IMR-90 (cell line): ENCODE measurements at places on chromosomes 12 and 14. TPM values are rescaled to one million over a fixed set of nuclear protein-coding genes. Genes with fewer than 3 reads are reported as not detected.

DNA sequence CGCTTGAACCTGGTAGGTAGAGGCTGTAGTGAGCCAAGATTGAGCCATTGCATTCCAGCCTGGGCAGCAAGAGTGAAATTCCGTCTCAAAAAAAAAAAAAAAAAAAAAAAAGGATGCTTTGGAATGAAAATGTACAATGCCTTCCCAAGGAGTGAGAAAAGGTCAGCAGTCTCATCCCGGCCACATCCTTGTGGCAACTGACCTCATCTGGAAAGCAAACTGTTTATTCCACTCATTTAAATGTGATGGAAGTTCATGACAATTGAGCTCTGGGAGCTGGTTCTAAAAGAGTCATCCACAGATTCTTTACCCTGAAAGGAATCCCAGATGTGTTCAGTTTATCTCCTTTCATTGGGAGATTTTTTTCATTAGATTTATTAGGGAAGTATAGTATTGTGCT lies 19.4 kb upstream of the LIMA1 start:
- DNase-seq, result peak; percentile 85

CNTN1 gene
- 0.10 and 0.14 TPM in 2 replicates for polyA plus RNA-seq

CHGA gene
- polyA plus RNA-seq, result not detected in 2 replicates

DNA sequence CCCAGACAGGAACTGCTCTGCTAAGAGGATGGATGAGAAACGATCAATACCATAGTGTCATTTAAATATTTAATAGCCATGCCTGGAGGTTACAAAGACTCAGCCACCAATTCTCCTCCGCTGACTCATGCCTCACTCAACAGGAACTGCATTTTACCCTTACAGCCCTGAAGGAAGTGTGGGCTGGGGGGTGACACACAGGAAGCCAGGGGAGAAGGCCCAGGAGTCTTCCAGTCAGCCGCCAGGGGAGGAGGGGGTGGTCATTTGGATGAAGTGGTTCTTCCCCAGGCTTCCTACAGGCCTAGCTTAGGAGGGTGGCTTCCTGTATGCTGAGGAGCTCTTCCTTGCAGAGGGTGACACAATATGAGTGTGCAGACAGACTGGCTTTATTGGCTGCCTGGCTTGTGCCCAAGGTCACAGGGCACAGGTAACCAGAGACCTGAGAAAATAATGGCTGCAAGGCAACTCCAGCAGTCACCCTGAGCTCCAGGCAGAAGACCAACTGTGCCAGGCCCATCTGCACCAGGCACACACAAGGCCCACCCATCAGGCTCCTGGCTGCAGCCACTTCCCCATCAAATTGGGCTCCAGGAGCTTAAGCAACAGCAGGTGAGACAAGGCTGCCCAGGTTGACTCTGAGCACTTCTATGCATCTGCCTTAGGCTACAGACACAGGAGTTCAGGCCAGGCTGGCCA lies 30.6 kb upstream of the RPLP0 start:
- DNase-seq, result peak; percentile 97

DNA sequence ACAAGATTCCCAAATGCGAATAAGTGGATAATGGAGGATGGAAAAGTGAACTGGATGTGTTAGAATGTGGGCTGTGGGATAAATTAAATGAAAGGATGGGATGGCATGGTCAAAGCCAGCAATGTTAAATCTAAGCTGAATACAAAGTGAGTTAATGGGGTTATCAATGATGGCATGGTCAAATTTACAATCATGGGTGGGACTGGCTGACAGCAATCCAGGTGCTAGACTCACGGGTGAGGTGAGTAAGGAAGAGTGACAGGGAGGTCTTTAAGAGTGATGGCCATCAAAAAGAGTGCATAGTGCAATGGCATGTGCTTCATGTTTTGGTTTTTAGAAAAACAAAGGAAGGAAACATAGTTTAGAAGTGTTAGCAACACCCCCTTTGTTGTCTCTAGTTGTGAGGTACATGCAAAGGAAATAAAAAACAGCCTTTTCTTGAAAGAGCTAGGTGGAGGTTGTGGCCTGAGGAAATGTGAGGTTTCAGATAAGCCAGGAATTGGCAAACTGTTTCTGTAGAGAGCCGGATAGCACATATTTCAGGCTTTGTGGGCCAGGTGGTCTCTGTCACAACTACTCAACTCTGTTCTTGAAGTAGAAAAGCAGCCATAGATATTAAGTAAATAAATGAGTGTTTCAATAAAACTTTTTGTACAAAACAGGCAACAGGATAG lies 328.7 kb downstream of the RPL10L start:
- no peak for DNase-seq

DNA sequence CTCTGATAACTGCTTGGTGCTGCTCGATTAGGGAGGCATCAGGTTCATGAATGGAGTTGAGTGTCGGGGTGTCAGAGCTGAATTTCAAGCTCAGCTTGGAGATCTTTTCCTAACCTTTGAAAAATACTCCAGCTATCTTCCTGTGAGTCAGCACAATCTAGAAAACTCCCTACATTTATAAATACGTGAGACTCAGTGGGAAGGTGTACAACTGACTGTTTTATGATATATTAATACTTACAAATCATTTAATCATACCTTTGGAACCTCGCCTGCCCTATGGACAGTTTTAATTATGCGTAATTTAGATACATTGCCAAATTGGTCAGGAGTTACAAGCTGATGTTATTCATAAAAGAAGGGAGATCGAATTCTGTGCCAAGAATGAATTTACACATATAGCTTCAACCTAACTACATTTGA lies 961 bp downstream of the CMAS start:
- peak; percentile 34 for DNase-seq

DNA sequence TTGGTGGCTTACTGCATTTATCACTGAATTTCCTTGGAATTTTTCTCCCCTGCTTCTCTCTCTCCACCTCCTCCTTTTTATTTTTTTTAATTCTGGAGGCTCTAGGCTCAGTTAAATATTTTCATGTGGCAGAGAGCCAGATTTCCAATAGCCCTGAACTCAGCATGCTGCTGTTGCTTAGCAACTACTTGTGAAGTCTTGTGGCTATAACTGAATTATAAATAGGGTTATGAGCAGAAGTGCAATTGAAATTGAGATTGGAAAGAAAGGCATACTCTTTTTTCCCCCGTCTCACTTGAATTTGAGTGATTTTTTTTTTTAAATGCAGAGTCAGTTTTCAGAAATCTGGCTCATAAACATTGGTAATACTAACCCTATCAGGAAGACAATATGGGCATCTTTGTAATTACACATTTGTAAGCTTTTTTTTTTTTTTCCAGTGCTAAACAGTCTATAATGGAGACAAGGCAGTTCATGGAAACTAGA lies 38.3 kb downstream of the ATF7IP start:
- DNase-seq, result peak; percentile 82

GNB3 gene
- polyA plus RNA-seq, result 20.5 and 20.7 TPM in 2 replicates

DNA sequence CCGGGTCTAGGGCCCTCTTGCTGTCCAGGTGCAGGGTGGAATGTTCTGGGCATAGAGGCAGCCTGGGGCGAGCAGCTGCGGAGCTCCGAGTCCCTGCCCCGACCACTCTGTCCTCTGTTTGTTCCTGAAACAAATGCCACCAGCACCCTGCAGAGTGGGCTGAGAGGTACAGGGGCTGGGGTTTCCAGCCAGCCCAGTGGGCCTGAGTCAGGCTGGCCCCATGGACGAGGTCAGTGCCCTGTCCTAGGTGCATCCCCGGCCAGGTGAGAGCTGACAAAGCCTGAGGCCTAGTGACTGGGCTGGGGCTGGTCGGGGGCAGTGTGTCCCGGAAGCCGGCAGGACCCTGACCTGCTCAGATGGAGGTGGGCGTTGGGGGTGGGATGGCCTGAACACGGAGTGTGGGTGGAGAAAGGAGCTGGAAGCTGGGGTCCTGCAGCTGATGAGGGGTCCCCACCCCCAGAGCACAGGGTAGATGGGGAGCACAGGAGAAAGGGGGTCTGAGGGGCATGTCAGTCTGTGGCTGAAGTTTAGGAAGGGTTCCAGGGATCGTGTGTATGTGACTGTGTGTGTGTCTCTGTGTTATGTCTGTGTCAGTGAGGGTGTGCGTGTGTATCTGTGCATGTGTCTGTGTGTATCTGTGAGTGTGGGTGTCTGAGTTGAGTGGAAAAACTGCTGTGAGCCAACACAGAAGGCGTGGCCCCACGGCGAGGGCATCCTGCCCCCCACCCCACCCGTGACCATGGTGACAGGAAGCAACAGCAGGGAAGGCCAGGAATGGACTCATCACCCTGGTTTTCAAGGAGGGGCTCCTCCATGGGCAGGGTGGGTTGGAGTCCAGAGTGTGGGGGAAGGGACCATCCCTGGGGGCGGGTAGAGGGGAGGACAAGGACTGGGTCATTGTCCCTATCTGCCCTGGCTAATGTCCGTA lies 2.4 kb upstream of the CRIP1 start:
- no peak for DNase-seq

FAM90A1 gene
- polyA plus RNA-seq, result 0.09 and 0.11 TPM in 2 replicates

- peak; percentile 23 for DNase-seq
Measured at GRCh38 chr14:39318574-39318973, 84.9 kb downstream of the MIA2 start.

DNA sequence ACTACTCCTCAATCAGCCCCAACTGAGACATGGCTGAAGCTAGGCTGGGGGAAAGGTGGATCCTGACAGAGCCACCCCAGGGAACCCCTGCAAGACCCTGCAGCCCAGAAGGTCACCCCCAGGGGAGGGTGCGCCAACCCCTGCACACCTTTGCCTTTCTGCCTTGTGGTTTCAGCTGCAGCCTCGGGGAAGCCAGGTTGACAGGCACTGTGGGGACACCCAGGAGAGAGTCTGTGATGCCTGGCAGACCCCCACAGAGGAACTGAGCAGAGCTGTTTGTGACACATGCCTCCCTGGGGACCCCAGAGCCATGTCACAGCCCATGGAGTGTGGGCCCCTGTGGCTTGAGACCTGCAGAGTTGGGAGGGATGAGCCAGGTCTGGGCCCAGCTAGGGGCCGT lies 11.8 kb upstream of the HHIPL1 start:
- DNase-seq, result no peak

KCNH5 gene
- polyA plus RNA-seq, result 0.03 and 0.04 TPM in 2 replicates

RPGRIP1 gene
- polyA plus RNA-seq, result not detected in 2 replicates

DNA sequence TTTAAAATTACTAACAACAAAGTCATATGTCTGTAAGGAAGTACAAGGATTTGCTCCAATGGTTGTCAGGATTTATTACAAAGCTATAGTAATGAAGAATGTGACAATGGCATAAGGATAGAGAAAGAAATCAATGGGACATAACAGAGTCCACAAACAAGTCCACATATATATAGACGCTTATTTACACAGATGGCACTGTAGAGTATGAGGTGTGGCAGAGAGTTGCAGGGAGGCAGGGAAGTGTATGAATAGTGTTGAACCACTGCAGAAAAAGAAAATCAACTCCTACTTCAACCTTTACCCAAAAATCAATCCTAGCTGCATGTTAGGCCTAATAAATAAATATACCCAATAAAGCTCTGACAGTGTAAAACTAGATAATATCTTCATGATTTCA lies 21.3 kb downstream of the SOS2 start:
- no peak for DNase-seq
